Panc1 (cell line): ENCODE measurements at places on chromosomes 13 and 19.

- DNase-seq, result no peak
Measured at GRCh38 chr19:1598777-1599459, 6.3 kb upstream of the MBD3 start.

DNA sequence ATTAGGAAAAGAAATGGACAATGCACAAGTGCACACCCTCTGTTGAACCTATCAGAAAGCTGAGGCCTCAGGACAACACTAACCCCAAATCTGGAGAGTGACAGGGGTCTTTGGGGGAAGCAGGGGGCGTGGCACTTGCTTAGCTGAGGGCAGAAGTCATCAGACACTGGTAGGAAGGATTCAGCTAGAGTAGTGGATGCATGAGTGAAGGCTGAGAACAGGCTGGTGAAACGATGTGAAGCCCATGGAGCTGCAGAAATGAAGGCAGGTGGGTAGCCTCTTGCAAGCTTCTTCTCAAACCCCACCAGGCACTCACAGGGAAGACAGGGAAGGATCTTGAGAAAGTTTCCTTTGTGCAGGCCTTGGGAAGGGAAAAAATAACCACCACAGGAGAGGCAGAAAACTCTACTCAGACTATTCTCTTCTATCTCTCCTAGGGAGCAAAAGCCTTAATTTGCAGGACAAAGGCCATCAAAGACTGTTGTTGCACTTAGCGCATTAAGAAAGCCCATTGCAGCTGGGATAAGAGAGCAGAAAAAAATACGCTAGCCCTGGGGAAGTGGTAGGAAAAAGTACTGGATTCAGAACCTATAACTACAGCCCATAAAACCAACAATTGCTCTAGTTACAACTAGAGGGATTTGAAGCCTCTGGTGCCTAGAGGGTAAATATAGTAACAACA lies 193.3 kb upstream of the ZNF536 start:
- no peak for DNase-seq

DNA sequence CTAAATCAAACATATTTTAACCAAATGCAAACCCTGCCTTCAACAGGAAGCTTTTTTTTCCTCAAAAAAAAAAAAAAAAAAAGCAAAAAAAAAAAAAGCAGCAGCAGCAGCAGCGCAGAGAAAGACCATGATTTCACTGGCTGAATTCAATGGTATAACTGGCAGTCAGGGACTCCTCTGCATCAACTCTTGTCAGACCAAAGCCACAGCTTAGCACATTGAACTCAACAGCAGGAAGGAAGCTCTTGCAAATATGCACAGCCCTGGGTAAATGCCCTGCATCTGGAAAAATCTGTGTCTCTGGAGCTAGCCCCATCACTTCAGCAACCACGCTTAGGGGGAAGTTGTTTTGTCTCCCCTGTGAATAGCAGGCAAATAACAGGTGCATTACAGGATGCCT lies 17.6 kb upstream of the DHRS12 start:
- DNase-seq, result no peak

GRCh38 chr13:67147342-67148133 lies 82.6 kb downstream of the PCDH9 start:
- DNase-seq, result no peak

DNA sequence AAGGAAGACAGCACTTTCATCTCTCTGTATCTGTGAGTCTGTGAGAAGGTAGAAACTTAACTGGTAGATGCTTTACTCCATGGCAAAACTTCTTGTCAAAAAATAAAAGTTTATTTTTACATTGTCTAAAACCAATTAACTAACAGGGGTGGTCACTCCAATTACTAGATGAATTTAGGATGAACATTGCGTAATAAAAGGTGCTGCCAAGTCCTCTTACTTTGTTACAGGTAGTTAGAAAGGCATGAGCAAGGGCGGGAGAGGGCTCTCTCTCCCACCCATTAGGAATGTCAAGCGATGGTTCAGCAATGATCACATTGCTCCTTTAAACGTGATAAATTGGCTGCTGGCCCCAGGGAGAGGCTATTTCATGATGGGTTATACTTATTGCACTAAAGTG lies 512.3 kb downstream of the SLITRK5 start:
- DNase-seq, result no peak

- no peak for DNase-seq
Measured at GRCh38 chr19:15926484-15926883, 7.8 kb downstream of the CYP4F11 start.

- no peak for DNase-seq
Measured at GRCh38 chr13:54945973-54946372, 1917.4 kb downstream of the OLFM4 start.

- DNase-seq, result peak; percentile 20
Measured at GRCh38 chr19:17703824-17704463, 15.3 kb upstream of the MAP1S start.

DNA sequence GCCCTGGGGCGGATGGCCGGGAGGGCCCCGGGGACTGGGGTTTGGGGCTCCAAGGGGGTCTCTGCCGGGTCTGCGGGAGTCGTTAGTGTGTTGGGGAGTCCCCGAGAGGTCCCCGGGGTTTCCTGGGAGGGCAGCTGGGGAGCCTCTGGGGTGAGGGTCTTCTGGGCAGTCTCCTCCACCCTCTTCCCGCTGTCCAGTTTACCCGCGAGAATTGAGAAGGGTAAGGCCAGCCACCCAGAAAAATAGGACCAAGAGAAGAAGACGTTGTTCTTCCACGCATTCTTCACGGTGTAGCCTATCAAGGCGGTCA lies 1.0 kb upstream of the ETFB start:
- no peak for DNase-seq

- DNase-seq, result no peak
Measured at GRCh38 chr13:110294146-110294545, 12.8 kb downstream of the COL4A1 start.

GRCh38 chr19:38068826-38069225 lies 155.2 kb downstream of the DPF1 start:
- no peak for DNase-seq

GRCh38 chr19:41868120-41868988 lies 8.3 kb downstream of the RPS19 start:
- no peak for DNase-seq

GRCh38 chr19:3766520-3766919 lies 4.0 kb downstream of the MRPL54 start:
- DNase-seq, result no peak

GRCh38 chr19:791567-792305 lies 5.5 kb upstream of the PTBP1 start:
- DNase-seq, result no peak

GRCh38 chr13:31543190-31543589 lies 196.1 kb upstream of the RXFP2 start:
- no peak for DNase-seq

- no peak for DNase-seq
Measured at GRCh38 chr19:49073514-49074378, 1.2 kb upstream of the KCNA7 start.

DNA sequence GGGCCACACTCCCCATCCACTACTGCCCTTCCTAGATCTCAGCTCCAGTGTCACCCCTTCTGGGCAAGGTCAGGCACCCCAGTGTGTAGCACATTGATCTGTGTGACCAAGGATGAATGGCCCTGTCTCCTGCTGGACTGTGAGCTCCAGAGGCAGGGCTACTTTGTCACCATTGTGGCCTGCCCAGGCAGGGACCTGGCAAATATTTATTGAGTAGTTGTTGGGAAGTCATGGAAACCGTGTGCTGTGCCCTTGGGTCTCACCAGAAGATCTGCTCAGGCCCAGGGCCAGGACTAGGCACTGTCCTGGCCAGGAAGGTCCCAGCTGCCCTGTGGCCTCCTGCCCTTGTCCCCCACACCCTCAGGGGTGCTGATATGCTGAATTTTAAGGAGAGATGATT lies 10.5 kb downstream of the NACC1 start:
- DNase-seq, result no peak

GRCh38 chr19:1672038-1672768 lies 19.8 kb upstream of the TCF3 start:
- no peak for DNase-seq

- DNase-seq, result no peak
Measured at GRCh38 chr13:110063490-110064421, 243.2 kb downstream of the COL4A1 start.

DNA sequence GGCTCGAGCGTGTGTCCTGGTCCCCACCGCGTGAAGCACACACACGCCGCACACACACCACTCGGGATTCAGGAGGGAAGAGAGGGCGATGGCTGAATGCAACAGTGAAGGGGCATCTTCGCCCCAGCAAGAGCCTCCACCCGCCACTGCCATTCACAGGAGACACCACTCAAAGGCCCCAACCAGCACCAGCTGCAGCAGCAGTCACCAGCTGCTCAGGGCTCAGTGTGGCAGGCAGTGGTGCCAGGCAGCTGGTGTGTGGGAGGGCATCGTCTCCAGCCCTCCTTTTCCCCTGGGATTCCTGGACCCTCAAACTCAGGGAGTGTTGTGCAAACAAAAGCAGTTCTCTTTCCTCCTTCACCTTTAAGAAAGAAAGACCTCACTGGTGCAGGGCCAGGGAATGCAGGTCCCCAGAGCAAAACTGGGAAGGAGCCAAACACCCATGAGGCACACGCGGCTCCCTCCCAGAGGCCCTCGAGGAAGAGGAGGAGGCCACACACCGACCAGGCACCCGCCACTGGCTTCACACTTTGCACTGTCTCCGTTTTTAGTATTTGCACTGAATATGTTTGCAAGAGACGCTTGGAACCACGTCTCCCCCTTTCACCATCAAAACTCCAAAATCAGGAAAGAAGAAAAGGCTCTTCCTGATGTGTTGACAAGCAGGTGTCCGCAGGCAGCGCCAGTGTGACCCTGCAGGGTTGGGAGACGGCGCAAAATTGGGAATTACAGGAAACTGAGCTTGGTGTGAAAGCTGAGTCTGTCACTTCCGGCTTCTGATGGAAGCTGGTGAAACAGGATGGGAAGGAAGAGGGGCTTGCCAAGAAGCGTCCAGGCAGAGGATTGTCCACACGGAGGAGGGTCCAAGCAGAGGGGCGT lies 26.4 kb upstream of the F7 start:
- no peak for DNase-seq

- no peak for DNase-seq
Measured at GRCh38 chr13:51222686-51223559, 725 bp downstream of the FAM124A start.

DNA sequence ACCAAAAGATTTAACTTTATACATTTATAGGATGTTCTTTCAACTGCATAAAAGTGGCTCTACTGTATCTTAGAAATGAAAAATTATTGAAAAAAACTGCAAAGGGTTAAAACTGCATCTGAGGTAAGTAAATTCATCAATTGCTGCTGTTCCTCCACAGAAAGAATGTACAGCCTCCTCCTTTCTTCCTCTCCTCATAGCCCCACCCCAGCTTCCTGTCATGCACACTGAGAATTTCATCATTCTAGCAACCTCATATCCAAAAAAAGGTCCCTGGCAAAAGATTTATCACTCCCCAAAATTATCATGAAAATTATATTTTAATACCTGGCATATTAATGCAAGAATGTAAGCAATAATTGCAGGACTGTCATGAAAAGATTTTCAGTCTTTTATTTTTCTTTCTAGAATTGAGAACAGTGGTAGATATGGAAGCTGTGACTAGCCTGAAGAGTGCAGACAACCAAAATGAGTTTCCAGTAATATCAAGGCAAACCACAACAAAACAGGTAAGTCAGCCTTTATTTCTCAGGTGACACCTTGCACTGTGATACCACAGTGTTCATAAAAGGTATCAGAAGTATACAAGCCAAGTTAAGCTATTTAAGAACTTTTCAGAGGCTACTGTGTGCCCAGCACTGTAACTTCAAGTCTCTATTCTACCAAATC lies 110.8 kb downstream of the SUCLA2 start:
- DNase-seq, result no peak

- DNase-seq, result no peak
Measured at GRCh38 chr13:98761986-98762616, 9.6 kb upstream of the SLC15A1 start.

DNA sequence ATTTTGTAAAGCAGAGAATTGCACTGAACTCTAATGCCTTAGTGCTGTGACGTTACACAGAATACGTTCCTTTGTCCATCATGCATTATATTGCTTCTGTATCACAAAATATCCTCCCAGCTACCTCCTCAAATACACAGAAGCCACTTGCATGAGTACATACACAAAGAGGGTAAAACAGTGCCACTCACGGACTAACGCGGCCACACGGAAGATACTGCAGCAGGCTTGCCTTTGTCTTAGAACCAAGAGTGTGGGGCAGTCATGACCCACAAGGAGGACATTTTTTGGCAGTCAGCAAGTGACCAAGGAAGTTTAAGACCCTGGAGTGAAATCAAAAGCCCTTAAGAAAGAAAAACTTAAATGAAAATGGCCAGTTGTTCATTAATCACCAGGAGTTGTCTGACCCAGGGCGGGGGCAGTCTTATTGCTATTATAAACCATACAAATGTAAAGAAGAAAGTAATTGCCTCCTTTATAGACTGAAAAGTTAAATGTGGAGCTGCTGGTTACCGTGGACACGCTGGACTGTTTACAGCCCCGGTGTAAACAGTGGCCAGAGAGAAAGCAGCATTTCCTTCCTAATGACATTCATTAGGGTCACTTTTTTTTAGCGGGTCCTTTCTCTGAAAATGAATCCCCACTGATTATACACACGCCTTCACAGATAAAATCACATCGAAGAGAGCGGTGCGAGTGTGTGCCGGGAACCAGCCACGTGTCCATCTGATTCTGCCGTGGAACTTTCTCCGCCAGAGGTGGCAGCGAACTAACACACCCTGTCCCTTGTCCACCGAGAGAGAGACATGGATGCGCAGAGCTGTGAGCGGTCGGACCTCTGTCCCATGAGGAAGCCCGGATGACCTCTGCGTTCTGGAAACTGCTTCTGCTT lies 66.8 kb downstream of the SOX1 start:
- no peak for DNase-seq

DNA sequence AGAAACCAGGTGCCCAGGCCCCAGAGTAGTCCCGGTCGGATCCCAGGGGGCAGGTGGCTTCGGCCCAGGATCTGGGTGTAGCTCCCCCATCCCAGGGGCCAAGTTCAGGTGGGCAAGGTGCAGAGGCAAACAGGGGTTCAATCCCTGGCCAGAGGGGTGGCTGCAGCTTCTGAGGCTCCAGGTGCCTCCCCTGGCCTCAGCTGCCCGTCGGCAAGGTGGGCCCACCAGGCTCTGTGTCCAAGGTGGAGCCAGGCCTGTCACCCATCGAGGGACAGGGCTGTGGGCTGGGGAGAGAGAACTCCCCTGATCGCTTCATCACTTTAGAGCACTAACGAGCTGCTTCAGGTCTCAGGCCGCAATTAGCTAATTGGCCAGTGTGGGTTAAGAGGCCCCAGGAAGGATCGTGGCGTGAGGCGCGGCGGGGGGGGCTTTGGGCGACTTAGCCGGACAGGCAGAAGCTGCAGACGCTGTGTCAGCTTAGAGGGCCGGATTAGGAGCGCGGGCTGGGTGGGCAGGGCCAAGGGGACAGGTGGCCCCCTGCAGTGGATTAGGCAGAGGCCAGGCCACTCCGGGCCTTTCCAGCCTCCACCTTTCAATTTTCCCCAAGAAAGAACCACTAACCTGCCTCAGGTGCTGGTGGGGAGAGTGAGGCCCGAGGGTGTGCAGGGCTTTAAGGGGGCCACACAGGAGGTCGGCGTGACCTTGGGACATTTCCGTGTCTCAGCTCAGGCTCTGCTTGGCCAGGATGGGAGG lies 2.8 kb upstream of the RAX2 start:
- DNase-seq, result no peak

GRCh38 chr13:99275093-99275469 lies 16.9 kb upstream of the GPR18 start:
- DNase-seq, result no peak
